Right cardiac atrium (tissue), 5 donors: ENCODE measurements at places on chromosomes 6 and 20.

DNA sequence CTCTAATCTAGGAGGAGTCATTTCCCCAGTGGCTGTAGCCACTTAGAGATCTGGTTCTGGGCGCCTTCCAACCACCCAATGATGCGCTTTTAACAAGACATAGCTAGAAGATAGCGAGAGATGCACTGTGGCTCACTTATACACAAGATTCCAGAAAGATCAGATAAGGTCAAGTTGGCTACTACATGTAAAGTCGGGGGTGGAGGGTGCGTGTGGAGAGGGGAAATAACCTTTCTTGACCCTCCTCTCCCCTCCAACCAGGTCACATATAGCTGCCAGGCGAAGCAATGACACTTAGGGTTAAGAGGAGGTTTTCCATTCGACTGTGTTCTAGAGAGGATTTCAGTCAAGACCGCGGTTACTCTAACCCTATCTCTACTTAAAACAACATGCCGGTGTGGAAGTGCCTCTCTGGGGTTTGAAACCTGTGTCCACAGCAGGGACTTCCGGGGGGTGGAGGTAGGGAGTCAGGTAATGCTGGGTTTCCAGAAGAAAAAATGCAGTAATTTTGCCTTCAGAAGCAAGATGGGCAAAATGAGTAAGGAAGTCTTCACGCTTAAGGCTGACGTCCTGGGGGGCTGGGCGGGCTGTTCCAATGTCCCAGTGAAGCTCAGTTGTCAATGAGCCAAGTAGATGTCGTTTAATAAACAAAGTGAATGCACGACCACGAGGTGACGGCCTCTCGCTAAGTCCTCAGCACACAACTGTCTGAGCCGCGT is 1.8 kb upstream of the SIM1 start:
- no peak for DNase-seq

GRCh38 chr6:99349171-99350141 is at the start of gene FAXC:
Gene FAXC, minus strand, starts transcription at chr6:99349674. Its CDS starts 302 bp downstream, at chr6:99349372.
- DNase-seq = peak; percentile 46

GRCh38 chr6:151338651-151339200 is 52.6 kb downstream of the ZBTB2 start:
- DNase-seq = no peak

DNA sequence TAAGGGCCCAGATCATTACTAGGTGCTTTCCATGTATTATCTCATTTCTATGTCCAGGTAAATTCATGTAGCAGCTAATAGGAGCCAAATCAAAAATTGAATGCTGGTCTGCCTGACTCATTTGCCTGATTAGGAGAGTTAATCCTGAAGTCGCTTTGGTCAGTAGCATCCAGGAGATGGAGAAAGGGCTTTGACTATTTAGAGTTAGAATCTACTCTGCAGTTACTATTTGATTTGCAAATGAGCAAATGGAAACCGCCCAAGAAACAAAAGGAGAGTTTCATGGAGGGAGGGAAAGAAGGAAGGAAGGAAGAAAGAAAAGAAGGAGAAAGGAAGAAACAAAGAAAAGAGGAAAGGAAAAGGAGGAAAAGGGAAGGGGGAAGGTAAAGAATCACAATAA is 539.6 kb upstream of the MMS22L start:
- no peak for DNase-seq

DNA sequence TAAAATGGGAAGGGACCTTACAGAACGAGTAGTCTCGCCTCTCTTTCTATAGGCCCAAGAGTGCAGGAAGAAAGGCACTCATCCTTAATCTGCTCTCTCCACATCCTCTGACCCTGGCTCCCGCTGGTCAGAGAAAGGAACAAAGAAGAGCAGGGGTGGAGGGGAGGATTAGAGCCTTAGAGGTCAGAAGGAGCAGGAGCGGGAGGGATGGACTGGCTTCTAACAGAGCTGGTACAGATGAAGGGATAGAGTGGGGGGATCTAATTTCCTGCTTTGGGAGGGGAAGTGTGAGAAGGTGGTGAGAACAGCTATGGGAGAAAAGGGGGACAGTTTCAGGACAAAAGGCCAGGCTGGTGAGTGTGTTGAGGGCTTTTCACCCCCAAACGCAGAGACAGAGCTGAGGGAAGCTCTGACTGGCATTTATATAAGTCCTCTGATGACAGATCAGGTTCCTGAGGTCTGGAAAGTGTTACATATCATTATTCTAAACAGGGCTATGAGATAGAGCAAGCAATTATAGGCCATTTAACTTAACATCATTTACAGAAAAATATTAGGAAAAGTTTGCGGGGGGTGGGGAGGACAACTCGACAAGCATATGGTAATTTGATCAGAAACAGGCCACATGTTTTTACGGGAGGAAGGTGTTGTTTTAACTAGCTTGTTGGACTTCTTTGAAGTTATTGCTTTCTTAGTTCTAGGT is 111.1 kb downstream of the FOXC1 start:
- no peak for DNase-seq
